ENCODE measurements at places on chromosomes 16 and 17.

- DNase-seq = no peak
These were observed 10.5 kb upstream of the KRT19 start for GRCh38 chr17:41538565-41538991.

- DNase-seq = no peak
These were observed 37.2 kb downstream of the LYRM1 start for GRCh38 chr16:20937736-20938135.

- no peak for DNase-seq
These were observed 157.6 kb upstream of the GSE1 start for GRCh38 chr16:85455534-85455933.

DNA sequence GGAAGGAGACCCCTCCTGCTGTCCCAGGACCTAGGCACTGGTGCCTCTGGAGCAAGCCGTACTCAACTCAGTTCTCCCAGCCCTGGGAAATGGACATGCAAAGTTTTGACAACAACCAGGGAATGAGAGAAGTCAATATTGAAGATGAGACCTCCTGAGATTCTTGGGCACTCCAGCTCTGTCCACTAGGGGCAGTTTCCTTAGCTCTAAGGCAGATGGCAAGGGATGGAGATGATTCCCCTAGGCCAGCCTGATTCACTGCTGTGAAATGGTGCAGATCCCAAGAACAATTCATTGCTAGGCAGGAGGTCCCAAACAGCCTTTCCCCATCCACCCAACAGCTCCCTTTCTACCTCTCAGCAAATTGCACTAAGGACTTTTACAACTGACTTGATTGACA lies 20.5 kb upstream of the SDR42E2 start:
- no peak for DNase-seq

GRCh38 chr17:42111871-42112551 lies 503 bp downstream of the DHX58 start:
- DNase-seq = no peak

DNA sequence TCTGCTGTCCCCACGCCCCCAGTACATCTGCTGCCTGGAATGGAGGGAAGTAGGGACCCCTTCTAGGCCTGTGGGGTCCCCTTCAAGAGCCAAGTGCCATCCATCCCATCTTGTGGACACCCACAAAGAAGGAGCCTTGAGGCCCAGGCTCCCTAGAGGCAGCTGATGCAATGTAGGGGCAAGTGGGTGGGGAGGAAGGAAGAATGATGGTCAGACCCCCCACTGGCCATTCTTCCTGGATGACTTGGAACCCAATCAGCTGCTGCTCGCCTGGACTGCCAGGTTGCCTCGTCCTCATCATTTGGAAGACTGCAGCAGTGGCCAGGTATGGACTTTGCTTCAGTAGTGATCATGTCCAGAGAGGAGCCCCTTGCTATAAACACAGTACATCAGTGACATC lies 48.9 kb downstream of the SMPD3 start:
- DNase-seq = no peak

DNA sequence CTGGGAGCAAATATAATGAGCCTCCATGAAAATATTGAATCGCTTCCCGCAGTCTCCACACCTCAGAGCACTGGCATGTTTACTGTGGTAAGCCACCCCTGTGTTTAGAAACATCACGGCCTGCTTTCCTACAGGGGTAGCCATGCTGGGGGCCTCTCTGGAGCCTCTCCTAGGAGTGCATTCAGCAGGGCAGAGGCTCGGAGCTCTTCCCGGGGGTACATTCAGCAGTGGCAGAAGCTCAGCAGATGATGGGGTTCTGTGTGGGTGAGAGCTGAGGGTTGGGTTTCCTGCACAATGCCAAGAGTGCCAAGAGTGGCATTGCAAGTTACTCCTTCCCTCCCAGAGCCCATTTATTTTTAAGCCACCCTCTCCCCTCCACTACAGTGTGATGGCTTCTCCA lies 386.6 kb downstream of the SEC14L1 start:
- DNase-seq = no peak

DNA sequence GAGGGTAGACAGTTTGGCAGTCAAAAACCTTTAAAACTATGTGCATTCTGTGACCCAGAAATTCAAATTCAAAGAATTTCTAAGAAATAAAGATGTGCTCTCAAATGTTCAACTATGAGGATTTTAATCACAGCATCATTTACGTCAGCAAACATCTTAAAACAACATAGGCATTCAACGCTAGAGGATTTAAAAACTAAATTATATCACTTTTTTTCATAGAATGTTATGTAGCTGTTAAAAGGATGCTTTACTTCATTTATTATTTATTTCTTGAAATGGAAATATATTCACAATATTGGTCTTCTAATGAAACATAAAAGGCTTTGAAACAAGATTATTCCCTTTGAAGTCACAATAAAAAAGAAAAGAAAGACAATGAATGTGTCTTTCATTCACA lies 3.6 kb downstream of the GLP2R start:
- DNase-seq = no peak

DNA sequence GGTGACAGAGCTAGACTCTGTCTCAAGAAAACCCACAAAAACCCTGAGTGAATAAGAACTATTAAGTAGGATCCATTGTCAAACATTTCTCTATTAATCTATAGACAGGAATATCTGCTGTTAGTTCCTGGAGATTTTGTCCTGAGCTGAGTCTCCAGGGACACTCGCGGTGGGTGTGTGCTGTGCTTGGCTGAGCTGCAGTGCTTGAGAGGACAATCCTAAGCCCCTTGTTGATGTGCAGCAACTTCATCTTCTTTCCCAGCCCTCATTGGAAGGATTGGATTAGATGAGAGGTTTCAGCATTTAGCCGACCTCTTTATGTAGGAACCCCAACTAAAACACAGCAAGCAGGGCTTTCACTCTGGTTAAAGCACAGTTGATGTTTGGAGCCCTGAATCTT lies 33.3 kb downstream of the NDEL1 start:
- DNase-seq = no peak

- DNase-seq = no peak
These were observed 131.6 kb upstream of the PLCG2 start for GRCh38 chr16:81647527-81647926.

DNA sequence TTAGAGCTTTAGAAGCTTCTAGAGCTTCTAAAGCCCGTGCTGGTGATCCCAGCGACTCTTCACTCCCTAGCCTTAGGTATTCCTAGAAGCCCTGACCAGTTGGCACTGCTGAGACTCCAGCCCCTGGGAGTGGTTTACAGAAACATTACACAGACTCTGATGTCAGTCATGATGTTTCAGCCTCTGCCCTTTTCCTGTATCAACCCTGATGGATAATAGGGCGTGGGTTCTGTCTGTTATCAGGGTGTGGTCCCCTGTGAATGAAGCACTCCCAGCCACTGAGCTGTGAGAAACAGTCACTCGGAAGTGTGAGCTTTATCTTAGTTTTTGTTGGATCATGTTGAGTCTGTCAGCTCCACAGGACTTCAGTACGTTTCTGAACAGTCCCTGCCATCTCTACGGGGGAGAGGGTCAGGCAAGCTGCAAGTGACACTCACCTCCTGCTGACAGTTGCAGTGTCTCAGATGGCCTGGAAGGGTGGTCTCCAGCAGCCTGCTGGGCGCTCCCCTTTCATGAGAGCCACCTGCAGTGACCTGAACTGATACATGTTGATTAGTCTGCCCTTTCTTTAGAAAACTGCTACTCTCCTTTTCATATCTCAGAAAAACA lies 12.8 kb downstream of the GOSR2 start:
- DNase-seq = no peak

DNA sequence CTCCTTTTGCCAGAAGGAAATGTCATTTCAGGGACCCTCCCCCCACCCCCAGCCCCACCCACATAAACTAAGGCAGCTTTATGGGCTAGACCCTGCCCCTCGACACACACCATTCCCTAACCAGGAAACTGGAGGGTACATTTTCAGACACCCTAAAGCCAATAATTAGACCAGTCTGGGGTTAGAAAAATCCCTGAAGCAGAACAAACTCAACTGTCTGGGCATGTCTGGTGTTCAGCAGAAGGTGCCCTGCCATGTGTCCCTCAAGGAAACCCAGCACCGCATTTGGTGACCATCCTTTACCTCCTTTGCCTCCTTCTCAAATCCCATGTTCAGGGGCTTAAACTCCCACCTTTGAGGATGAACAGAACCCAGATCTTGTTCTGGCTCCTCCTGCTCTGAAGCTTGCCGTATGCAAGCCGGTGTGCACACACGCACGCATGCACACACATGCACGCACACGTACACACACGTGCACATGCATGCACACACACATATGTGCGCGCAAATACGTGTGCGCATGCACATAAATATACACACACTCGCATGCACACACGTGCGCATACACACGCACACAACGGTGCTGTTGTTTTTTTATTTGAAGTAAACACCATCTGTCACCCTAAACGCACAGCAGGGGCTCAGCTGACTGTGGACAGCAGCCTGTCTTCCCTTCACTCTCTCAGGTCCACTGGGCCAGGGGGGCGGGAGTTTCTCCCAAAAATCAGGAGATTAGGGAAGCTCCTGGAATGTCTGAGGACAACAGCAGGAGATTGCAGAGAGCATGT lies 156.8 kb upstream of the TNRC6C start:
- DNase-seq = no peak

DNA sequence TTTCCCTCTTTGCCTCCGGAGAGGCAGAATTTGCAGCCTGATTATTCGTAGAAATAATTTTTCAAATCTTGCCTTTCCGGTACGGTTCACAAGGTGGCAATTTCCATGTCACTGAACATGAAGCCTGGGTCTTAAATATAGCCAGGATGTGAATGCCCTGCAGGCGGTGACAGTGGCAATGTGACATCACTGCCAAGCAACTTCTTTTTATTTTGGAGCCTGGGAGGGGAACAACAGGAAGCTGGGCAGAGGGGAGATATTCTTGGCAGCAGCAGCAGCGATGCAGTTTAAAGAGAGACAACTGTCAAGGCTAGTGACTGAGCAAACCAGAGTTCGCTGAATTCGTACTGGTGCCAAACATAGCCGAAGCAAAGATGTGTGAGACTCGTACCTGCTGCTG lies 171.1 kb downstream of the SNX29 start:
- DNase-seq = no peak

DNA sequence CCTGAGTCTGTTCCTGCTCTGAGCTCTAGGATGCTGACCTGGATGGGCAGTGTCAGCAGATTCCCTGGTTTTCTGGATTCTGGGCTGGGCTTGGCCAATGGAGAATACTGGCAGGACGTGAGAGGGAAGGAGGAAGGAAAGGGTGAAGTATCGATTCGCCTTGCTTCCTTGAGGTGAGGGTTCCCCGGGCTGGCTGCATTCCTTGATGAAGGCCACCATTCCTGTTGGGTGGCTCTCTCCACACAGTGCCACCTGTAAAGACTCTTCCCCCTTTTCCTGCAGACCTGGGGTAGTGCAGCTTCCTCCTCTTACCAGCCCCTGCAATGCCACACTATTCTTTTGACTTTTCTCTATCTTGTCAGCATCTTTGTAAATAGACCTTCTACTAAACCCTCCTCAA lies 58.1 kb upstream of the TANC2 start:
- DNase-seq = no peak

DNA sequence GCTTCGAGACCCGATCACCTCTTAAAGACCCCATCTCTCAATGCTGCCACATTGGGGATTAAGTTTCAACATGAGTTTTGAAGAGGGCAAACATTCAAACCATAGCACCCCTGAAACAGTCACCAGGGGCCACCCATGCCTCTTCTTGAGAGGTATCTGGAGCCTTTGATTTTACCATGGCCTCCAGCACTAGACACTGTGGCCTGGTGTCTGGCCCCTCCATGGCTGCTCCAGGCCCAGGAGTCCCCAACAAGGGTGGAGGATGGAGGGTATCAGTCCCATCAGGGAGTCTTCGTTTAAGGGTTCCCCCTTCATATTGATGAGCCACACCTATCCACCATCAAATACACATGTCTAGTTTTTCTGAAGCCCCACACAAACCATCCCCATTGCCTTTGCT lies 66.5 kb upstream of the CDH5 start:
- DNase-seq = no peak

GRCh38 chr16:49824593-49824992 lies 31.3 kb downstream of the ZNF423 start:
- no peak for DNase-seq

DNA sequence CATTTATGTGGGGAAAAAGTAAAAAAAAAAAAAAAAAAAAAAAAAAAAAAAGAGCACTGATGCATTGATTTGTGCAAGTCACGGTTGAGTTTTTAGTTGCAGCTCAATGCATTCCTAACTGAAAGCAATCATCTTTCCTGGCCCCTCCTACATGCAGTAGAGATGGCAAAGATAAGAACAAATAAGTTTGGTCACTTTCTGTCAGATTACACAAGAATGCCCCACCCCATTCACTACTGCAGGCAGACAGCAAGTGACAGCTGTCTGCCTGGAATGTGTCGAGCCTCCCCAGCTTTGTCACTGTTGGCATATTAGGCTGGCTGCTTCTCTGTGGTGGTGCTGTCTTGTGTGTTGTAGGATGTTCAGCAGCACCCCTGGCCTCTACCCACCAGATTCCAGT lies 243.5 kb downstream of the FOXL1 start:
- no peak for DNase-seq

GRCh38 chr17:39863918-39864746 lies at the start of gene IKZF3:
Gene IKZF3, minus strand, starts transcription at chr17:39864312. Its CDS starts 186 bp downstream, at chr17:39864126.
- DNase-seq = no peak

DNA sequence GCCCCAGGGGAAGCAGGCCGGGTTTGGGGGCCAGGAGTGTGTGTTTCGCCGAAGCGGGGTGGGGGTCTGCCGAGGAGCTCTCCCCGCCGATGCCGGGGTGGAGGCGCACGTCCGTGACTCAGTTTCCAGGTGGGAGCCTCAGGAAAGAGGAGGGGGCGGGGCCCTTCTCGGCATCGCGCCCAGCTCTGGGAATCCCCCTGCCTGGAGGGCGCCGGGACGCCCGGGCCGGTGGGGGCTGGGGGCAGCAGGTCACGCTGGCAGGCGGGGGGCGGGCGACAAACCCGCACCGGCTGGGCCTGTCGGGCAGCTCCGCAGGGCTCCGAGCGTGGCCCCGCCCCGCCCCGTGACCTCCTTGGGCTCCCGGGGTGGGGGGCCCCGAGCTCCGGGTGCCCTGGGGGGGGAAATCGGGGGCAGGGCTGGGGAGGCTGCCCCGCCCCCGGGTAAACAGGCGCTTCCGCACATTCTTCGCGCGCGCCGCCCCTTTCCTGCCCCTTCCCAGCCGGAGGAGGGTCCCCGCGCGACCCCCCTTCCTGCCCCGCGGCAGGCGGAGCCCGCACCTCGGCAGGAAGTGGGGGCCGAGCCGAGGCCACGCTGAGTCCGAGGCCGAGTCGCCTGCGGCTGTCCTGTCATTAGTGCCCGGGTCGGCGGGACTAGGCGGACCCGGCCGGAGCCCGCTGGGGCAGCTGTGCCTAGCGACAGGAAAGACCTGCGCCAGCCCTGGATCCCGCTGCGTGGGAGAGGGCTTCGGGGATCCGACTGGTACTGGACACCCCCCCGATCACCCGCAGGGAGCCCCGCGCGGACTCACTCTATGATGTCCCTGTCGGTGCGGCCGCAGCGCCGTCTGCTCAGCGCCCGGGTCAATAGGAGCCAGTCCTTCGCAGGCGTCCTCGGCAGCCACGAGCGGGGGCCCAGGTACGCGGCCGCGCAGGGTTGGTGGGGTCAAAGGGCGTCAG lies 9.3 kb downstream of the RIPOR1 start:
- no peak for DNase-seq
